ENCODE measurements at places on chromosomes 2 and 18.

DNA sequence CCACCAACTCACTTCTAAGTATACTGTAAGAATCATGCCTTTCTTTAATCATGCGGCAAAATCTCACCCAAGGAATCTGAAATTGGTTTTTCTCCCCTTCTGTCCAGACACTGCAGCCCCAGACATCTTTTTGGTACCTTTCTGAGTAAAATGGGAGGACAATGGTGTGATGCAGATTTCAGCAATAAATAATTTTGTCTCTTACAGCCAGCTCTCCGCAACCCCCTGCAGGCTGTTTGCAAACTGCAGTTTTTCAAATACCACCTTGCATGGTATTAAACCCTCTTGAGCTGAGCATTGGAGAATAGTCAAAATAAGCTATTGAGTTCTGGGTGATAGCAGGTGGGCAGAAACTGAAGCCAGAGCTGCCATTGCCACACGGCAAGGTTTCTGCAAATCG lies 32.2 kb downstream of the GPR39 start:
- no peak for DNase-seq

- no peak for DNase-seq
These were observed 57.6 kb downstream of the DOCK10 start for GRCh38 chr2:224984637-224985036.

- DNase-seq: peak; percentile 33
These were observed 2.7 kb downstream of the PER2 start for GRCh38 chr2:238285653-238286082.

DNA sequence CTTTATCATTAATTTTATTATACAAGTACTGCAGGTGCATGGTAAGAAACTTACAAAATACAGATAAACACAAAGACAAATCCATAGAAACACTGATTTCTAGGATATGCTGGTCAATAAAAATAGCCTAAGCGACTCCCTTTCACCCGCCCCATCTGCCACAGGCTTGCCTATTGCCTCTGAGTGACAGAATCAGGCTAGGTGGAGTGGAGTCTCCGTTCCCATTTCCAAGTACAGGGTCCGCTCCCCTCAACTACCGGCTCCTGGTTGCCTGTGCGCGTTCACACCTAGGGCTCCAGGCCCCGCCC lies 201 bp upstream of the TRAPPC12 start:
- DNase-seq: no peak

DNA sequence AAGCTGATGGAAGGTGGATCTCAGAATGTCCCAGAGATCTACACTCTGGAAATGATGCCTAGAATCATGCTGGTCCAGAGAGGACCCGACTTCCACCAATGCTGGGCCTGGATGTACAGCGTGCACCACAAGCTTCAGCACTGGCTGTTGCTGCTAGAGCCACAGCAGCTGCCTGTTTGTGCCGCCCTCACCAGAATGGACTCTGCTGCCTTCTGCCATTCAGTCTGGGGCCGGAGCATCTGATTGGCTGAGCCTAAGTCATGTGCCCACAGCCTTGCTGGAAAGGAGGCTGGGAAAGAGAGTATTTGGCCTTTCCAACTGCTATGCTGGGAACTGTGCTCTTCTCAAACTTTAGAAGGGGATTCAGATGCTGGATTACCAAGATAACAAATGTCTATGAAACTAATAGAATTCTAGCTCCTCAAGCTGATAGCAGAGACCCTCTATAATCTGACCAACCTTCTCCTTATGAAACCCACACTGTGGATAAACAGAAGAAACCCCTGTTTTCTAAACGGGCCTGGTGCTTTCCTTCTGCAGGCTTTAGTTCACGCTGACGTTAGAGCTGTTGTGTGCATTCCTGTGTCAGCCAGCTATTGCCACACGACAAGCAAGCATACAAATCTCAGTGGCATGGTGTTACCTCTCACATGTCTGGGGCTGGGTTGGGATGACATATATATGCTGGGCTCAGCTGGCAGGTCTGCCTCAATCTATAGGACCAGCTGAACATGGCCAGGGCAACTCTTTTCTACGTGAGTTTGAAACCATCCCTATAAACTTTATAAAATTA lies 4.1 kb upstream of the LOXHD1 start:
- no peak for DNase-seq

DNA sequence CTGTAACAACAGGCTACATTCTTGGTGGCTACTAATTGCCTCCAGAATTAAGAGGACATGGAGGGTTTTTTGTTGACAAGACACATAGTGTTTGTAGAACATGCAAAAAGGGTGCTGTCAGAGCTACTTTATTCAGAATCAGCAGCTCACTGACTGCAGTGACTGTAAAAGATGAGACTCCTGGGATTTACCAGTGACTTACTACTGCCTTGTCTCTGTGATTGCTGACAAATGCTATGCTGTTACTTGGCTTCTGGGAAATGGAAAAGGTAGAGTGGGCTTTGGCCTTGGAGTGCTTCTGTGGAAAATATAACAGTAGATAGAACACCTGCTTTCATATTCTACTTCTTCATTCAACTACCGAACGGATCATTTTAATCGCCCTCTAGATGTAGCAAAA lies 47.8 kb downstream of the GREB1L start:
- DNase-seq: no peak

GRCh38 chr2:64637931-64638330 lies 15.8 kb downstream of the SERTAD2 start:
- no peak for DNase-seq

GRCh38 chr18:11004951-11005350 lies 144.4 kb downstream of the PIEZO2 start:
- no peak for DNase-seq

DNA sequence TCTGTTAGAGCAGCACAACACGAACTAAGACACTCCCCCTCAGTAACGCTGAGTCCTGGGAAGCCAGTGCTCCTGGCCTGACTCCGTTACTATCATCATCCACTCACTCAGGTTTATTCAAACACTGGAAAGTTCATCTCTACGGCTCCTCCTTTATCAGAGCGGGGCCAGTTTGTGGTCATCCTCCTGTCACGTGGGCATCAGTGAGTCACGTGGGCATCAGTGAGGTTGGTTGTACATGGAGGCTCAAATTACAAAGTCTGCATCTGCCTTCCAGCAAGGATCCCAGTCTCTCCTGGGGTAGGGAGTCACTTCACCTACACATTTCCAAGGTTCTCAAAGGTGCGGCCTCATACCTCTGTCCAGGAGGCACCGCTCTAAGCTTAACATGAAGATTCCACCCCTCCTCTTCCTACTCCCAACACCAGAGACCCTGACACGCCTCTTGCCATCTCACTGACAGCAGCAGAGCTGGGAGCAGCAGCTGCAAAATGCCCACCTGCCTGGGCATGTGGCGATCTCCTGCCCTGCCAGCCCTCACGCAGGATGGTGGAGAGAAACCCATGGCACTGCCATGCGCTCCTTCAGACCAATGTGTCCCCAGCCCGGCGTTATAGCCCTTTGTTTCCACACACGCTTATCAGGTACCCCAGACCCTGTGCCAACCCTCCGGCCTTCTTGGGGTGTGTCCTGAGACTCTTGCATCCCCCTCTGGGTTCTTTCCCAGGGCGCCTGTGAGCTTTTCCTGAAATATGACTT lies 99.2 kb upstream of the PTPRM start:
- DNase-seq: no peak

DNA sequence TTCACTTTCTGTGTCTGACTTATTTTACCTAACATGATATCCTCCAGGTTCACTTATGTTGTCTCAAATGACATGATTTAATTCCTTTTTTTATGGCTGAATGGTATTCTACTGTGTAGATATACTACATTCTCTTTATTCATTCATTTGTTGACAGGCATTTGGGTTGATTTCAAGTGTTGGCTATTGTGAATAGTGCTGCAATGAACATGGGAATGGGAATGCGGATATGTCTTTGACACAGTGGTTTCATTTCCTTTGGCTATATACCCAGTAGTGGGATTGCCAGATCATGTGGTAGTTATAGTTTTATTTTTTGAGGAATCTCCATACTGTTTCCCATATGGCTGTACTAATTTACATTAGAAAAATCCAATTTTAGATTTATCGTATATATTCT lies 195.4 kb upstream of the KLHL14 start:
- no peak for DNase-seq

GRCh38 chr18:58095222-58095621 lies 51.2 kb downstream of the NEDD4L start:
- DNase-seq: no peak

DNA sequence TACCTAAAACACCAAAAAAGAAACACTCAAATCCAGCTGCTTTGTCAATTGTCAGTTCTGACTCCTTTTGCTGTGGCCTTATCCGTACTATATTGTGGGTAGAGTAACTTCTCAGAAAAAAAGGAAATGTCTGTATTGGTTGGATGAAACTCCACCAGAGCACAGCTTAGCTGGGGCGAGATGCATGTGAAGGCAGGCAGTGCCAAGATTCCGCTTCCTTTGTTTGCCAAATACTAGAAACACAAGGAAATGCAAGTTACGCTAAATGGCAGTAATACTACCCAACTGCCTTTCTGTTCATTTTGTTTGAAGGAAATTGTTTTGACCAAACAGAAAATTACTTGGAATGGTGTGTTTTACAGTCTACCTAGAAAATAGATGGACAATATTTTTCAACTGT lies 10.0 kb downstream of the KLF11 start:
- DNase-seq: no peak

GRCh38 chr18:10062302-10063300 lies 148.8 kb downstream of the VAPA start:
- no peak for DNase-seq

DNA sequence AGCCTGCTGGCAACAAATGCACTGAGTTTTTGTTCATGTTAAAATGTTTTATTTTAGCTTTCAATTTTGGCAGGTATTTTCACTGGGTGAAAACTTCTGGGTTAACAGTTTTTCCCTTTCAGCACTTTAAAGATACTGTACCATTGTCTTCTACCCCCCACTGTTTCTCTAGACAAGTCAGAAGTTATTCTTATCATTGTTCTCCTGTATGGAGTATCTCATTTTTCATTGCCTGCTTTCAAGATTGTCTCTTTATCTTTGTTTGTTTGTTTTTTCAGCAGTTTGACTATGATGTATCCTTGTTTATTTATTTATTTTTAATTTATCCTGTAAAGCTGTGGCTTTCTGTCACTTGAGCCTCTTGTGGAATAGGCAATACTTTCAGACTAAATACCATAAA lies 277.0 kb downstream of the ICOS start:
- DNase-seq: no peak

DNA sequence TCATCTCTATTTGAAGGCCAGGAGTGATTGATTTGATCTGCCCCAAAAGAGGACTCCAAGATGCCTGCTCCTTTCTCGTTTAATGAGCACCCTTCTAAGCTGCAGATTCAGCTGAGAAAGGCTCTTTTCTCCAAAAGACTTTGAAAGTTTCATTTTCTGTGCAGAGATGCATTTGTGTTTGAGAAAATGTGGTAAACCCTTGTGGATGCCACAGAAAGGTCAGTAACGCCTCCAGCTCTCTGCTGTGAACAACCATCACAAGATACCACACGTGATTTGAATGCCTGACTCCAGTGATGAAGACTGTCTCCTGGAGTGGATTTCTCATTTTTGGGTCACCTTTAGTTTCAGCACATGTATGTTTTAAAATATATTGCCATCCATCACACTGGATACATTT lies 35.0 kb upstream of the CCDC85A start:
- no peak for DNase-seq

DNA sequence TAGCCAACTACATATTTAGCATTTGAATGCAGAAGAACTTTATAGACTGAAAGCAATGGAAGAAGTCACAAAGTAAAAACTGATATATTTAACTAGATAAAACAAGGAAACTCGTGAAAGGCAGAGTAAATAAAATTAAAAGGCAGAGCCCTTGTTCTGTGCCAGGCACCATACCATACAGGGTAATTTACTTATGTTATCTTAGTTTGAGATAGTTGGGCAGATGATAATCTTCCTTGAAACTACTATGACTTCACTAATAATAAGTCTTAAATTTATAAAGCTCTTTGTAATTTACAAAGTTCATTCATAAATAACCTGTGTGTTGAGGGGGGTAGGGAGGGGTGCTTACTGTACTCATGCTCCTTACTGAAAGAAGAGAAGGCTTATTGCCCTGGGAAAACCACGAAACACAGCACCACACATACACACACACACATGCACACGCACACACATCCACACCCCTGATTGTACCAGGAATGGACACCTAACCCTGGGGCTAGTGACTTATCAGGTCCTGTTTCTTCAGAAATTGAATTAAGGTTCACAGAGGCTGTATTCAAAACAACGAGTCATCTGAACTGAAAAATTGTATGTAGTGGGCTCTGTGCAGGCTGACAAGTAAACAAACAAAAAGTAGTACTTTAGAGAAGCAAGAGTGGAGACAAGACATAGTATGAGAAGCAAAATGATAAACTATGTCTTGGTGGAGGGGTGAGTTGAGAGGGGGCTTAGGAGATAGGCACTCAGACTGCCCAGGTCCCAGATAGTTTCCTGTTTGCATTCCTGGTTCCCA lies 38.1 kb downstream of the AGFG1 start:
- no peak for DNase-seq

DNA sequence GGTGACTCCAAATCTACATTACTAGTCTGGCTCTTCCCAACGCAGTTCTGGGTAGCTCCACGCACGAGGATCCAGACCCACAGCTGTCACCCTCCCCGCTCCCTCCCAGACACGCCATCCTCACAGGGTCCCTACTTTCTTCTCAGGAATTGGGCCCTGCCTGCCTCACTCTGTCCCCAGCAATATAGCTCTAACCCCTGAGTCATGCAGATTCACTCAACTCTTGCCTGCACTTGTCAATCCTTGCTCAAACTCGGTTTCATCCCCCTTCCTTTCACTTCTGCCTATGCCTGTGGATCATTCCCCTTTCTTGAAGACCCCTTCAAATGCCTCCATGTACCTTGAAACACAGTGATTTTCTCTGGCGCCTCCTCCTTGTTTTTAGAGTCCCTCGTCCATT lies 5.0 kb downstream of the ST8SIA5 start:
- no peak for DNase-seq

DNA sequence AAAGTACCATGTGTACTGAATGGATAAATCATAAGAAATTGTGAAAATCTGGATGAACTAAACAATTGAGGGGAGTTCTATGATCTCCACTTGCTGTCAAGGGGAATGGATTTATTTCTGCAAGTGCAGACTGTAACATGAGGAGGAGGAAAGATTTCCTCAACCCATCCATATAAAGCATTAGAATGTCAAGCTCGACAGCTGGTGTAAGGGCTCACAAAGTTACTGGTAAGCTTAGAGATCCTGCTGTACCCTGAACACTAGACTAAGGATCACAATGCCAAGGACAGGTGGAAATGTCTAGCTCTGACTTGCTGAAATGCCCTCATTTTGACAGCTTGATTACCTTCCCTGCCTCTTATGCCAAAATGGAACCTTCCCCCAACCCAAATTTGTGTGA lies 125.3 kb downstream of the TCF4 start:
- no peak for DNase-seq

GRCh38 chr2:69306822-69307578 lies 80.0 kb downstream of the GFPT1 start:
- no peak for DNase-seq

DNA sequence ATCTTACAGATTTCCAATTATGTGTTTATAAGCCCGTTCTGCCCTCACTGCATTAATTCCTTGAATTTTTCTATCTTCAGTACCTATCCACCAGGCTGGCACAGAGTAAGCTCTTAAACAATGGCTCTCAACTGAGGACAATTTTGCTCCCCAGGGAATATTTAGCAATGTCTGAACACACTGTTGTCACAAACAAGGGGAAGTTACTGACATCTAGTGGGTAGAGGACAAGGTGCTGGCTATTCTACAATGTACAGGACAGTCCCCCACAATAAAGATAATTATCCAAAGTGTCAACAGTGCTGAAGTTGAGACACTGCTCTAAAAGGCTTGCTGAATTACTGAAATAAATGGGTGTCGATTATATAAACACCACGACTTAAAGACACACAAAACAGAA lies 5.0 kb downstream of the NDUFS1 start:
- no peak for DNase-seq
